ENCODE measurements at places on chromosomes 5 and 9.

- DNase-seq, result no peak
Observed at GRCh38 chr5:107666051-107666655, 4.6 kb downstream of the EFNA5 start.

GRCh38 chr9:17052626-17053025, 82.2 kb upstream of the CNTLN start:
- no peak for DNase-seq

DNA sequence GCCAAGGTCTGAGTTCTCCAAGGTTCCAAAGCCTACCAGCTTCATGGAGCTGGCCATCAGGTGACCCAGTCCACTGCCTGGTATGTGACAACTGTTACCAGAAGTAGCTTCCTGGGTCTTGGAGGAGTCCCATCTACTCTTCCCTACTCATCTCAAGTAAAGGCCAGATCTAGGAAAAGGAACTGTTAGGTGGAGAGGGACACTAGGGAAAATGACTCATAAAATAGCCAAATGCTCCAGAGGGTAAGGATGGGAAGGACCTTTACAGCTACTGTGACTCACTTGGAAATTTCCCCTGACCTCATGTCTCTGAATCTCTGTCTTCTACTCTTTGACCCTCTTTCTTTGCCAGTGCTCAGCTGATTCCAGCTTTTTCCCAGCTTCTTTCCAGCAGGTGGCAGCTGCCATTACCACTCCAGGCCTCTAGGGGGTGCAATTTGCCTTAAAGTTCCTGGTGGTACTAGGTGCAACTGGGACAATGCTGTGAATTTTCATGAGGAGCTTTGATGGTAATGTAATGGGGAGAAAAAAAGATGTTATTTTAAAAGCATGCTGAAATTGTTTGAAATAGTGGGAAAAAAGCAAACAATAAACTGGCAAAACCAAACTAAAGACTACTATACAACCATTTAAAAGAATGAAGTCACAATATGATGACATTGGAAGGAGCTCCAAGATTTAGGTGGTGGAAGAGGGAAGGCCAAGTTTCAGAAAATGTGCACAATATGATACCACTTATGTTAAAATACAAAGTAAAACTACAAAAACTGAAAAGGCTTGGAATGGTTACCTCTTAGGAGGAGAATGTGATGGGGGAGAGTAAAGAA, 27.1 kb upstream of the MYORG start:
- DNase-seq, result peak; percentile 34

DNA sequence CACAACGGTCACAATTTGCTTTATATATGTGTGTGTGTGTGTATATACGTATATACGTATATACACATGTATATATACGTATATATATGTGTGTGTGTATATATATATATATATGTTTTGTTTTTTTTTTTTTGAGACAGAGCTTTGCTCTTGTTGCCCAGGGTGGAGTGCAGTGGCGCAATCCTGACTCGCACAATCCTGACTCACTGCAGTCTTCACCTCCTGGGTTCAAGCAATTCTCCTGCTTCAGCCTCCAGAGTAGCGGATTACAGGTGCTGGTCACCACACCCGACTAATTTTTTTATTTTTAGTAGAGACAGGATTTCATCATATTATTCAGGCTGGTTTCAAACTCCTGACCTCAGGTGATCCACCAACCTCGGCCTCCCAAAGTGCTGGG, 3.1 kb downstream of the RNF38 start:
- no peak for DNase-seq

- DNase-seq, result no peak
Observed at GRCh38 chr5:39948341-39948740, 523.6 kb upstream of the DAB2 start.

All from stimulated activated naive CD4-positive, alpha-beta T cell treated with Interleukin-2 at 50 U/mL for 16 hours (primary cell).